GM12878 (cell line): ENCODE measurements at places on chromosomes 2 and 18.
A peak's percentile ranks its signal among the peaks of the same experiment; 100 is the strongest.

DNA sequence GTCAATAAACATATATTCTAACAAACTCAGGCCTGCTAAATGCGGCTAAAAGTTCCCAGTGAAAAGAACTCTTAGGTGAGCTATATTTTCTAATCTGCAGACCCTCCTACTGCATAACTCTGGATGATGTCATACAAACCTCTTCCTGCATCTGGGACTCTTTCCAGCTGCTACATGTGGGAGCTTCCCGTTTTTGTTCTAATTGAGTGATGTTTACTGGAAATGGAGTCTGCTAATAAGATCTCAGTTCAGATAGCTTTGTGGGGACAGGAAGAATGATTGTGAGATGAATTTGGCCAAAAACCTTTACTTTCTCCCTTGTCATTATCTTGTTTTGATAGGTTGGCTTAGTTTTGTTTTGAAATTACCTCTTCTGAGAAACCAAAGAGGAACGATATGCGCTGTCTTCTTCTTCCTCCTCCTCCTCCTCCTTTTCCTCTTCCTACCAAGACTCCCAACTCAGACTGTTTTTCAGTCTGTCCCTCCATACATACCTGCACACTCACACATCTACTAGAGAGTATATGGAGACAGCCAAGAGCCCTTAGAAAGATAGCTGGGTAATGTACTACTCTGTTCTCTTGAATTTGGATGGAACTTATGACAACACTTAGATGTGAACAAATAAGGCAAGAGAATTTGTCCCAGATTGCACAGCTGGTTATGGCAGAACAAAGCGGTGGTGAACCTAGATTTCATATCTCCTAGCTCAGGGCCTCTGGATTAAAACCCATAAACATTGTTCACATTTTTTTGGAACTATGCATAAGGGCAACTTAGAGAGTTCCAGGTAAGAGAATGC lies 39.8 kb upstream of the AAK1 start:
- no peak for DNase-seq

DNA sequence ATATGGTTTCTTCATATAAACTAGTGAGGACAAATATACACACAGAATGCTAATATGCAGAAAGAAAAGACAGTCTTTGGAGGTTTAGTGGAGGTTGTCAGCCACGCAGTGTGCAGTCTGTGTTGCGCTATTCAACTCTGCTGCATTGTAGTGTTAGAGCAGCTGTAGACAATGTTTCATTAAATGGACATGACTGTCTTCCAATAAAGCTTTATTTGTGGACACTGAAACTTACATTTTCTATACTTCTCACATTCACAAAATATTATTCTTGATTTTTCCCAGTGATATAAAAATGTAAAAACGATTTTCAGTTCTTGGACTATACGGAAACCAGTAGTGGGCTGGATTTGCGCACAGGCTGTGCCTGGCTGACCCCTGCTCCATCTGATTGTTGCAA lies 13.3 kb downstream of the TTC27 start:
- no peak for DNase-seq

DNA sequence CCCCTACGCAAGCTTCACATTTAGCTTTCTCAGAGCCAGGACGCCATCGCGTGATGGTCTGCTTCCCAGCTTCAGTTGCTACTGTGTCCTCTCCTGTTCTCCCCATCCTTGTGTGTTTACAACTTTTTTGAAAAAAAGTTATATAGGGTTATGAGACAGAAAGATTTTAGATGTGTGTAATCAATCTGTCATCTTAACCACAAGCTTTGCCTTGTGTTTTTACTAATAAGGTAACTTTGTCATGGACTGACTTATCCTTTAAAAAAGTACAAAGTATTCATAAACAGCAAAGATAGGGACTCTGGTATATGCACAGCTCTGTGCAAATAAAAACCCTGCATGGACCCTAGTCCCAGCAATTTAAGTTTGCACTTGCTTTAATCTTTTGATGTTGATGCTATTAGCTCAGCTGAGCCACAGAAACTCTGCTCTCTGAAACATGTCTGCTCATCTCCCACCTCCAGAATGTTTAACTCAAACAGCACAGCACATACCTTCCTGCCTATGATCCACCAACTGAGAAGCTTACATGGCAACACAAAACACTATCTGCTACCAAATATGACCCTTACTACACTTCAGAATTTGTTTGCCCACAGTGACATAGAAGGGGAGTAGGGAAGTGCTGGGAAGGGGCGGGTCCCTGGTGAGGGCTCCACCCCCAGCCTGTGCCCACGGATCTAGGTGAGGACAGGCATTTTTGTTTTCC lies 42.7 kb downstream of the SAP130 start:
- no peak for DNase-seq

DNA sequence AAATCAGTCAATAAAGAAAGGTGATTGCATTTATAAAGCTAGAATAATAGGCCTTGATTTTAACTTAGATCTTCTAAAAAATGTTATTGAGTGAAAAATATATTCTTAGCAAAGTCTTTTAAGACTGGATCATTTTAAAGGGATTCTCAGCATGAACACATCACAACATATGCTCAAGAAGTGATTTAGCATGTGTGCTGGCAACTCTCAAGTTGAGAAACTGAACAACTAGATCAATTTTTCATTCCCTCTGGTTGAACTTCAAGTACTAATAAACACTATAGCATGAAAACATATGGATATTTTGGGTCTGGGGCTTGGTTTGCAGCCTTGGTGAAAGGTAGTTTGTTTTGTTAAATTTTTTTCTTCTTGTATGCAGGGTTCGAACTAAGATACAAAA lies 107.8 kb upstream of the PNPT1 start:
- no peak for DNase-seq

DNA sequence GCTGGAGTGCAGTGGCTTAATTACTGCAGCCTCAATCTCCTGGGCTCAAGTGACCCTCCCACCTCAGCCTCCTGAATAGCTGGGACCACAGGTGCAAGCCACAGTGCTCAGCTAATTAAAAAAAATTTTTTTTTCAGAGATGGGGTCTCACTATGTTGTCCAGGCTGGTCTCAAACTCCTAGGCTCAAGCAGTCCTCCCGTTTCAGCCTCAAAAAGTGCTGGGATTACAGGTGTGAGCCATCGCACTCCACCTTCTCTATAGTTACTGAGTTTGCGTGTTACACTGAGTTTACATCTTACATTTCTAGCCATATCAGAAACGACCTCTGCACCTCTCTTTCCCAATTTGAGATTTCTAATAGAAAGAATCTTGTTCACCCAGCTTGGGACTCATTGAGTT lies 53.6 kb upstream of the EML4 start:
- no peak for DNase-seq

- DNase-seq = no peak
Observed at GRCh38 chr2:128396500-128396891, 77.8 kb upstream of the HS6ST1 start.

DNA sequence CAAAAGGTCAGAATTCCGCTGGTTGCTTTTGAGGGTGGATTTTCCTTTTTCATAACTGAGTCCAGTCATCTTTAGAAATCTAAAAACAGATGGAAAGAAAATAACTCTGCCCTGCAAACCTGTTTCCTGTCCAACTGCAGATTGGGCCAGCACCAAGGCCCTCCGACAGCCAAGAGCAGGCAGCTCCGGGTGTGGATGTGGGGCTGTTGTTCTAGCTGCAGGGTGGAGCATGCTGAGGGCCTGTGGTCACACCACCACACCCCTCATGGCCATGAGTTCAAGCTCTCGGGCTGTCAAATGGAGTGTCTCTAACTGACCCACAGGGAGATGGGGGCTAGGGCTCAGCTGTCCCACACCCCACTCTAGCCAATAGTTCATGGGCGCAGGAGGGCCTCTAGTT lies 69.3 kb upstream of the BZW1 start:
- no peak for DNase-seq

DNA sequence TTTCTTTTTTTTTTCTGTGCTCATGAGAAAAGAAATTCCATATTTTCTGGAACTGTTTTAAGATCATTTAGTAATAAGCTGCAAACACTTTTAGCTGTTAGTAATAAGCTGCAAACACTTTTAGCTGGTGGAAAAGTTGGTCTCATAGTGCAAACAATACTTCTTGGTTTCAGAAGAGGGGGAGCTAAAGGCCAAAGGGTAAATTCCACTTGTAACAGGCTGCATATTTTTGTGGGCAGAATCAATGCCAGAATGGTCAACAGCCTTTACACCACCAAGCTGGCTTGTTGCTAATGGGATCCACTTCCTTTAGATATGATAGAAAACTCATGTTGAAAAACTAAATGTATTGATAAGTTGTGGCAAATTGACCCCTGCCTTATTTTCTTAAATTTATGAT lies 356.8 kb downstream of the NR4A2 start:
- DNase-seq = no peak

- no peak for DNase-seq
Observed at GRCh38 chr2:227163998-227164762, at the start of the genes COL4A3 and COL4A4. COL4A3 (plus strand) TSS chr2:227164624; CDS start chr2:227164727, 103 bp downstream. COL4A4 (minus strand) TSS chr2:227164205; CDS start chr2:227147483, 16,722 bp downstream.

- no peak for DNase-seq
Observed at GRCh38 chr18:33020877-33021276, 248.1 kb upstream of the KLHL14 start.

- DNase-seq = no peak
Observed at GRCh38 chr2:164495491-164496223, 125.6 kb downstream of the GRB14 start.

DNA sequence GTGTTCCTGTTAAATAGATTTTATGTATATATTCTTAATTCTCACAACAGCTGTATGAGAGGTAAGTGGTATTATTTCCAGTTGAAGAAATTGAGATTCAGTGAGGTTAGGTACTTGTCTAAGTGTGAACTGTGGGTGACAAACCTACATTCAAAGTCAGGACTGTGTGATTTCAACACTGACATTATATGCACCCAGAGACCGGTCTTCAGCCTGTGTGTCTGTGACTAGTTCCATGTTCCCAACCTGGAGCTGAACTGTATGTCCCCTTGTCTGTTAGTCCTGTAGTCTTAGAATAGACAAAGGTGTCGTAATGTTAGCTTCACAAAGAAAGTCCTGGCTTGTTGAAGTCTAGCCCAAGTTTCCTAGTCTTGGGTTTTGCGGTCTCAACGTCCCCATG lies 17.4 kb downstream of the PLEKHB2 start:
- no peak for DNase-seq

- DNase-seq = no peak
Observed at GRCh38 chr18:67954594-67954993, 438.1 kb upstream of the DSEL start.

- no peak for DNase-seq
Observed at GRCh38 chr2:17971531-17972125, 93.2 kb downstream of the KCNS3 start.

- no peak for DNase-seq
Observed at GRCh38 chr18:63705401-63705800, 2.6 kb downstream of the SERPINB11 start.

DNA sequence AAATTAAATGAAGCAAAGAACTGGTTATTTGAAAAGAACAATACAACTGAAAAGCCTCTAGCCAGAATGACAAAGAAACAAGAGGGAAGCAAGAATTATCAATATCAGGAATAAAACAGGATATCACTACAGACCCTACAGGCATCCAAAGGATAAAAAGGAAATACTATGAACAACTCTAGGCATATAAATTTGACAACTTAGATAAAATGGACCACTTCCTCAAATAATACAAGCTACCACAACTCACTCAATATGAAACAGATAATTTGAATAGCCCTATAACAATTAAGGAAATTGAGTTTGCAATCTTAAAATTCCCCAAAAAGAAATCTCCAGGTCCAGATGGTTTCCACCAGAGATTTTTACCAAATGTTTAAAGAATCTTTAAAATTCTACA lies 19.8 kb downstream of the RPRD1A start:
- DNase-seq = no peak

- no peak for DNase-seq
Observed at GRCh38 chr18:39462436-39462835, 1896.8 kb upstream of the CELF4 start.

- DNase-seq = no peak
Observed at GRCh38 chr2:233058717-233059546, 1.2 kb upstream of the INPP5D start.

GRCh38 chr2:120906914-120907313 lies 171.2 kb downstream of the GLI2 start:
- no peak for DNase-seq

DNA sequence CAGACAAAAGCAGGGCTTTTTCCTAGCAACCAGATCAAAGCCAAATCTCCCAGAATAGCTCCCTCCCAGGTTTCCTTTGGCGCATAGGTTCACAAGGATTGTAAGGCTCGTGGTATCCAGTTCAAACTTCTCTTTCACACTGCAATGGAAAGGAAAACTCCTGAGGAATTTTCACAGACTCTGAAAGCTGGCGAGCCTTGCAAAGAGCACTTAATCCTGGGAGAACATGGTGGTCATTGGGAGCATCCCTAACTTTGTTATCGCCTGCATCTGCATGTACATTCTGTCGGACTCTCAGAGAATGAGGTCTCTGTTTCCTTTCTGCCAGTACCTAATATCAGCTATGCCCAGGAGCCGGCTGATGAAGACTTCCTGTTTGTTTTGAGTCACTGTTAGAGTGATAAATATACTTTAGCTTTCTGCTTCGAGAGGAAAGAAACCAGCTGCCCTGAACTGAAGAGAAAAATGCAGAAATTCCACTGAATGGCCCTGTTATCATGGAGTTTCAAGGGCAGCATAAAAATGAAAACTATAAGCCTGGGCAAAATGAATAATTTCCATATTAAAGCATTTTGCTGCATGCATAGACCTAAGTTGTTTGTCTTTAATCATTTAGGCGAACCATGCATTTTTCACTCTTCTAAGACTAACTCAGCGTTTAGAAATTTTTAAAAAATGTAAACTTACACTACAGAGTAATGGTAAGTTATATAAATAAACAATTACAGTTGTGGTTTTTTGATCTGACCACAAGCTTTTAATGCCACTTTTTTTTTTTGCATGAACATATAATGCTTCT lies 76.4 kb upstream of the ZEB2 start:
- DNase-seq = no peak

DNA sequence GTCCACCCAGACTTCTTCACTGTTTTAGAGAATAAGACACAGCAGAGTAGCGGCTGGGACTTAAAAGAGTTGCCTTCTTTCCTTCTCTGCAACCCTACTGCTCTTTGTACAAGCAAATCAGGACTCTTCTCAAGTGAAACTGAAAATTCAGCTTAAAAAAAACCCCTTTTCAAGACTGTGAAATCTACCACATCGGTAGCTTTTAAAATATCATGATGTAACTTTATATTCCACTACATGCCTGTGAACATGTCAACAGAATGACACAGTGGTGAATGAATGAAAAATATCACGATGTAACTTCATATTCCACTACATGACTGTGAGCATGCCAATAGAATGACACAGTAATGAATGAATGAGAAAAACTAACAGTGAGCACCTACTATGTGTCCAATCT lies 53.4 kb downstream of the TCF4 start:
- DNase-seq = no peak

DNA sequence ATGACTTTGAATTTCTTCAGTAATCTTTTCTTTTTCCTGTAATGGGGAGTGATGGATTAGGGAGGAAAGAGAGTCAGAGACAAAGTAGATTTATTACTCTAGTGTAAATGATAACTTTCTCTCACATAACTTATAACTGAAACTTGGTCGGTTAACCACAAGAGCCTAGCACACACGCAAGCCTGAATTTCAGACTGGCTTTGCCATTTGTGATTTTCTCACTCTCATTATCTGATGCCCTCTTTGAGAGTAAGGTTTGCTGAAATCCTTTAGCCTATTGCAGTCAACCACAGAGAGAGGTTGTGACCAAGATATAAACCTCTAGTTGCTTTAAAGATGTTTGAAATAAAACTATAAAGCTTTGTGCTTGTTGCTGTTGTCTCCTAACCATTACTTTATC lies 117.9 kb upstream of the NETO1 start:
- DNase-seq = peak; percentile 31

GRCh38 chr2:121075641-121076497 lies 209.1 kb downstream of the TFCP2L1 start:
- DNase-seq = no peak
